ENCODE measurements at places on chromosomes 6 and 20.

DNA sequence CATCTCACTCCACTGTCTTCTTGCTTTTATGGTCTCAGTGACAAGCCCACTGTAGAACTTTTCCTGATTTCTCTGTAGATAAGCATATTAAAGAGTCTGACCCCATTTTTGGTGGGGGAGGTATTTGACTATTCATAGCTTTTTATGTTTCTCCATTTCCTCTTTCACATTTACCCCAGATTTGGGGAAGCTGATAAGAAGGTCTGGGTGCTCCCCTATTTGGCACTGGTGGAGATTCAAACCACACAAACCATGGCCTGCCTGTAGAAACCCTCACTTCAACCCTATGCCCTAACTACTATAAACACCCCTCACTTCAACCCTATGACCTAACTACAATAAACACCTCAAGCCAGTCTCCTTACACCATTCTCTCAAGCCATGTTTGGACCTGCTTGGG lies 196.2 kb upstream of the SYNDIG1 start:
- no peak for DNase-seq

GRCh38 chr6:146851837-146852236 lies 253.1 kb downstream of the ADGB start:
- DNase-seq, result no peak

DNA sequence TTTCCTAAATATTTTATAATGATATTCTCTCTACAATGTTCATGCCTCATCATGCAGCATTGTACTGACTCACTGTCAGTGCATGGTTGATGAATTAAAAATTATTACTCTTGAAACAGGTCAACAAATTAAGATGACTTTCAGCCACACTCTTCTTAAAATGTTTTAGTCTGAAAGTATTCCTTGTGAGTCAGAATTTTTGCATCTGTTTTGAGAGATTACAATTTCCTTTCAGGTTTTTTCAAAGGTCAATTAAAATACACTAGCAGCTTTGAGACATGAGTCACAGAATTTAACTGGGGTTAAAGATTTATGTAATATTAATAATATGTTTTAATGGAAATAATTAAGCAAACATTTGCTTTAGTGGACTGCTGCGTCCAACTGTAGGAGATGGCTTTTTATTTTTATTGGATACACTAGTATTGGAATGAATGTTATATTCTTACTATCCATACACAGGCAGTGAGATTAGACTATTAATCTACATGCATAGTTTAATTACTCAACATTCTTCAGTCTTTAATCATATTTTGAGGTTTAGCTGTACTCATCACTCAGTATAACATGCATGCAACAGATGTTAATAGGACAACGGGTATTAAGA lies 9.7 kb downstream of the COL12A1 start:
- no peak for DNase-seq

GRCh38 chr20:1332749-1333300 lies 3.9 kb upstream of the SDCBP2 start:
- no peak for DNase-seq

- no peak for DNase-seq
Observed at GRCh38 chr6:37078814-37079213, 73.4 kb downstream of the FGD2 start.

GRCh38 chr20:59823030-59823423 lies 110.4 kb downstream of the SYCP2 start:
- no peak for DNase-seq

DNA sequence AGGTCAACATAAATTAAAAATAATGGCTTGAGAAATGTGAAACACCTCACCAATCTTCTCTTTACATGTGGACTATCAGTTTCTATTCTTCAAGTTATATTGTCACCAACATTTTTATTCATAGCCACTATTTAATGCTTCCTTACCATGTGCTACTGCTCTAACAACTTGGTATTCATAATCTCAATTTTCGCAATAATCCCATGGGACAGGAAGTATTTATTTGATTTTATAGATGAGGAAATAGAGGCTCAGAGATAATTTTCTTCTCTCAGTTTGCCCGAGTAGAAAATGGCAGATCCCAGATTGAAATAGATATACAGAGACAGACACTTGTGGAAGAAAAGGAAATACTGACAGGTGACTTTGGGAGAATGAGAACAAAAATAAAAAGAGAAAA lies 66.6 kb downstream of the FAM83B start:
- no peak for DNase-seq

- no peak for DNase-seq
Observed at GRCh38 chr6:125742024-125742423, 7.4 kb upstream of the HEY2 start.

GRCh38 chr20:43238833-43239232 lies 49.1 kb upstream of the PTPRT start:
- no peak for DNase-seq

DNA sequence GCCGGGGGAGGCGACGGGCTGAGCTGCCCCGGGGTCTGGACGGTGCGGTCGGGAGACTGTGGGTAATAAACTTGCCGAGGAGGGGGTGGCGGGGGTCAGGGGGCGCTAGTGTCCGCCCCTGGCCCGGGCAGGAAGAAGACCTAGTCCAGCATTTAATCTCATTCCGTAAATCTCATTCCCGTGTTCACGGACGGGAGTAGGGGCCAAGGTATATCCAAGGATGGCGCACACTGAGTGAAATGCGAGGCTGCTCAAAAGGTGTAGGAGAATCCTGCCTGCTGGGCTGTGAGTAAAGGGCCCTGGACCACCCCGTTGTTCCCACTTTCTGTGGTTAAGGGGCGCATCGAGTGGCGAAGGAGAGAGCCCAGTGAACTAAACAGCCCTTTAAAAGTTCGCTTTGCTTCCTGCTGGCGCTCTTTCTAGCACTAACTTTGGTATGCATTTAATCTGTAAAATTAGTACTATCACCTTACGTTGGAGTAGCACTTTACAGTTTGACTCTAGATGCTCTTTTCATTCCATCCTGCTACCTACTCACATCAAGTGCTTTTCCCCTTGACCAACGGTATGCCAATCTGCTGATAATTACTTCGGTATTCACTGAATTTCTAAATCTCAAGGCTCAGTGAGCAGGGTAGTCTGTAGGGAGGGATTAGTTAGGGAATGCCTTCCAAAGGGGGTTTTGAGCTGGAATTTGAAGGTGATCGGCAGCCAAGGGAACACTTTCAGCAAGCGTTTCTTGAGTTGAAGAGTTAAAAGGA lies 730 bp downstream of the PARD6B start:
- DNase-seq, result peak; percentile 35

DNA sequence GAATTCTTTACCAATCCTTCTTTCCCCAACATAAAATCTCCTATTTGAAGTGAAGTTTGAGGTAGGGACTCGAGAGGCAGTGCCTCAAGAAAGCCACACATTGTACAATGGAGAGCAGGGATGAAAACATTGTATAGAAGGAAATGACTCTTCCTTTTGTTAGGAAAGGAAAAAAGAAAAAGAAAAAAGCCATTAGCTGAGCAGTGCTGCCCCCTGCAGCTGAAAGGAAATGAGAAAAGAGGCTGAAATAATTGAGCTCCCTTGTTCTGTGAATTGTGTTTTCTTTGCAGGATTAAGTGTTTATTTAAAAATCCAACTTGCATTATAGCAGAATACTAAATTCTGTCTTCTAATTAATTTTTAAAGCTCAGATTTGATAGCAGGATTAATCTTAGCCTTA lies 162.9 kb upstream of the SASH1 start:
- peak; percentile 43 for DNase-seq

DNA sequence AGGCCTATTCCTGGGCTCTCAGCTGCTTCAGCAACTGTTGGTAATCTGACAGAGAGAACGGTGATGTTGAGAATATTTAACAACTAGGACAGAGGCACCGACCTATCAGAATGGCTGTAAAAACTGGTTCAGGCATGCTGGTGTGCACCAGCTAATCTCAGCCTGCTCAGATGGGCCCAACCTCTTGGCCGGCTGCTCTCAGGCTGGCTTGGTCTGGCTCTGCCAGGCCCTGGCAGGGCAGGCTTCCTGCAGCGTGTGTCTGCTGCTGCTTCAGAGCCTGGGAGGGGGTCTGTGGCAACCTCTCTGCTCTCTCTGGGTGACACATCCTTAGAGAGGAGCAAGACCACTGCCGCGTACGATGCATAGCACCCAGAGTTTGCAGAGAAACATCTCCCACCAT lies 4.8 kb downstream of the SLC2A12 start:
- no peak for DNase-seq

- DNase-seq, result no peak
Observed at GRCh38 chr6:97189767-97190166, 93.2 kb downstream of the MMS22L start.

DNA sequence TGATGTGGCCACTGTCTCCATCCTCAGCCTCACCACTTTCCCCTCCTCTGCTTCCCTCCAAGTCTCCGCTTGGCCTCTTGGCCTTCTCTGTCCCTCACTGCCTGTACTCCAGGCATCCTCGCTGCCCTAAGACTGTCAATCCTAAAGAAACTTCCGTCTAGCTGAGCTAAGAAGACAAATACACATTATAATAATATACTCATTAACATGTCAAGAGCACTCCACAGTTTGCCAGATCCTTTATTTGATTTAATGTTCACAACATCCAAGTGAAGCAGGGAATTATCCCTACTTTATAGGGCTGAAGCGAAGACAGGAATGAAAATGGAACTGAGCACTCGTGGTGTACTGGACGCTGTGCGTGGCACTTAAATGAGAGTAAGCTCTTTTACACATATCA lies 72.4 kb upstream of the SLC22A23 start:
- no peak for DNase-seq

- peak; percentile 64 for DNase-seq
Observed at GRCh38 chr20:23541330-23541729, 27.0 kb downstream of the CST9L start.

GRCh38 chr6:133710826-133711225 lies 178.1 kb upstream of the TCF21 start:
- no peak for DNase-seq

- no peak for DNase-seq
Observed at GRCh38 chr6:2957696-2958330, 13.6 kb downstream of the SERPINB6 start.

DNA sequence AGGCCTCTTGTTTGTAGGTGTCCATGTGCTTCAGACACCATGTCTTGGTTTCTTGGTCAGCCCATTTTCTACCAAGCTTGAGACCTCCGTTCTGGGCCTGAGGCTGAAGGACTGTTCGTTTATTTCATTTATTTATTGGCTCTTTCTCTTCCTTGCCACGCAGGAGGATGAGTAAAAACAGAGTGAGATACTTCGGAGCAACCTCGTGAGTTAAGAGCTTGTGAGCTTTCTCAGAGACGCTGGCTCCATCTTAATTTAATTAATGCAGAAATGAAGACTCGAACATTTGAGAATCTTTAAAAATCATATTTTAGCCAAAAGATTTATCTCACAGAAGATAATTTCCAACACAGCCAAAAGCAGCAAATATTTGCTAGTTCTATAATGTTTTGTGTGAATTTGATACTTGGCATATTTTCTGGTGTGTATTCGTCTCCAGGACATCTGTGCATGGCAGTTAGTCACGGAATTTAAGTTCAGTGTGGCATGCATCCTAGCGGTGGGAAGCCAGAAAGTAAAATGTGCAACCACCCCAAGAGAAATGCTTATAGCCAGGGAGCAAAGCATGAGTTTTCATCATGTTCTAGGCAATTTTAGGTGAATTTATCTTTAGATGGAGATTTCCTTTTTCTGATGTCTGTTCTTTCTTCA lies 76.0 kb downstream of the THBS2 start:
- DNase-seq, result no peak

- no peak for DNase-seq
Observed at GRCh38 chr6:23319582-23319981, 750.2 kb downstream of the HDGFL1 start.

DNA sequence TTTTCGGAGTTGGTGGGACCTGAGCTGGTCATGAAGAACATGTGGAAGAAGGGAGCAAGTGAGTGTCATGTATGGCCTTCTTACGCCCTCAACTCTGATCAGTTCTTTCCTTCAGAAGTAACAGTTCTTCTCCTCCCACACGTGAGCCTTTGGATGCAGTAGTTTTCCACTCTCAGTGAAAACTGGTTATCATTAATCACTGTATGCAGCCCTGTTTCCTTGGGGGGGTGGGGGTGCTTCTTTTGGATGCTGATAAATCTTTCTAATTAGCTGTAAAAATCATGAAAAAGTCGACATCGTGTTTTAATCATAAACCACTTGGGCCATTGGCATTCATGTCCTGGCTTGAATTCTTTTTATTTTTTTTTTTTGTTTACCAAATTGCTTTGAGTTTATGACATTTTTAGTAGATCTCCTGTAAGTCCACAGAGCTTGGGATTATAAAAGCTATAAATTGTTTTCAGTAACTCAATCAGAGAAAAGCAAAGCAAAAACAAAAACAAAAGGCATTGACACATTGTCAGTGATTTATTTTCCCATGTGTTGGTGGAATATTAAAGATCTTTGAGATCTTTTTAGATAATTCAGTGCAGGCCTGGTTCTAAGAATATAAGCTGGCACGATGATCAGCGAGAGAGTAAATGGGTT lies 84.8 kb downstream of the TRMT11 start:
- DNase-seq, result no peak

GRCh38 chr6:16035488-16036080 lies 93.3 kb upstream of the MYLIP start:
- DNase-seq, result no peak

GRCh38 chr6:169701311-169701953 lies 397 bp downstream of the WDR27 start:
- DNase-seq, result peak; percentile 49

DNA sequence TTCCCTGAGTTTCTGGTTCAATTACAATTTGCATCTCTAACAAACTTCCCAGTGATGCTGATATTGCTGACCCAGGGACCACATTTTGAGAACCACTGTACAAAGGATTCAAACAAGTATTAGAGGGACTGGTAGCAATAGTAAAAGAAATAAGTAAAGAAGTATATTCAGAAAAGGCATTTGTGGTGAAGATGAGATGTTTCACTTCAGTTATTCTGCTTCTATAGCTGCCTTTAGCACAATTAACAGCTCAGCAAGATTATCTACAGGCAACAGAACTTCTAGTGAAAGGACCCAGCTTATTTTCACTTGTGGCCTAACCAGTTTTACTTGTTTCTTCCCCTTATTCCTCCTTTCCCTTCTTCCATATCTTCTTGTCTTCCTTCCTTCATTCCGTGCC lies 149.4 kb downstream of the PHF3 start:
- DNase-seq, result no peak

GRCh38 chr6:106714281-106714680 lies 84.9 kb downstream of the QRSL1 start:
- DNase-seq, result peak; percentile 38

Data from OCI-M1 (cell line).